NCI-H524 treated with DMSO at 0.1 percent for 48 hours (cell line): ENCODE measurements at places on chromosomes 12 and 14.

DNA sequence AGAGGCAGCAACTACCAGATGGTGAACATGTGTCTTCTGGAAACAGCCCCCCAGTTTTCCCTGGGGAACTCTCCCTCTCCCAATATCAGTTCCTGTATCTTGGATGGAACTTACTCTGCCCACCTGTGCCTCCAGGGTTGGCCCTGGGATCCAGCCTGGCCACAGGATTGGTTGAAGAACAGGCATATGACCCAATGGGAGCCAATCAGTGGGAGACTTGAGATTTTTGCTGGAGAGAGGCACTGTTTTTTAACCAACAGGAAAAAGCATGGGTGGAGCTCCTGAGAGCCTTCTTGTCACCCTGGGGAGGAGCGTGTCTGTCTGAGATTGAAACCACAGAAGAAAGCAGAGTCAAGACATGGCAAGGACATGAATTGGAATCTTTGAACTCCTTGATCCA, 33.6 kb upstream of the COX6A1 start:
- DNase-seq: peak; percentile 19

DNA sequence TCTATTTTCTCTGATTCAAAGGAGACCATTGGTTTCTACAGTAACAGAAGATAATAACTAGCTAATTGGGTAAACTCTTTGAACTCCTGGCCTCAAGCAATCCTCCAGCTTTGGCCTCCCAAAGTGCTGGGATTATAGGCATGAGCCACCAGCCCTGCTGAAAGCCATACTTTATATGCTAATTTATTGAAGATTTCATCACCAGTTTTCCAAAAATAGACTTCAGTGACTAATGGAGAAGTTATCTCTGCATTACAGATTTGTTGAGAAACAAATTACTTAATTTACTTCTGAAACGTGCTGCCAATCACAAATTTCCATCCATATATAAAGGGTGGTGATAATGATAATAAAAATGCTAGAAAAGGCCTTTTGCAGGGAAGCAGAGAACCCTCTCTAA, 1758.1 kb upstream of the SEL1L start:
- DNase-seq: no peak

- DNase-seq: no peak
Measured at GRCh38 chr12:47376927-47377326, 297.2 kb upstream of the AMIGO2 start.

- no peak for DNase-seq
Measured at GRCh38 chr12:98420461-98420860, 94.9 kb upstream of the TMPO start.

DNA sequence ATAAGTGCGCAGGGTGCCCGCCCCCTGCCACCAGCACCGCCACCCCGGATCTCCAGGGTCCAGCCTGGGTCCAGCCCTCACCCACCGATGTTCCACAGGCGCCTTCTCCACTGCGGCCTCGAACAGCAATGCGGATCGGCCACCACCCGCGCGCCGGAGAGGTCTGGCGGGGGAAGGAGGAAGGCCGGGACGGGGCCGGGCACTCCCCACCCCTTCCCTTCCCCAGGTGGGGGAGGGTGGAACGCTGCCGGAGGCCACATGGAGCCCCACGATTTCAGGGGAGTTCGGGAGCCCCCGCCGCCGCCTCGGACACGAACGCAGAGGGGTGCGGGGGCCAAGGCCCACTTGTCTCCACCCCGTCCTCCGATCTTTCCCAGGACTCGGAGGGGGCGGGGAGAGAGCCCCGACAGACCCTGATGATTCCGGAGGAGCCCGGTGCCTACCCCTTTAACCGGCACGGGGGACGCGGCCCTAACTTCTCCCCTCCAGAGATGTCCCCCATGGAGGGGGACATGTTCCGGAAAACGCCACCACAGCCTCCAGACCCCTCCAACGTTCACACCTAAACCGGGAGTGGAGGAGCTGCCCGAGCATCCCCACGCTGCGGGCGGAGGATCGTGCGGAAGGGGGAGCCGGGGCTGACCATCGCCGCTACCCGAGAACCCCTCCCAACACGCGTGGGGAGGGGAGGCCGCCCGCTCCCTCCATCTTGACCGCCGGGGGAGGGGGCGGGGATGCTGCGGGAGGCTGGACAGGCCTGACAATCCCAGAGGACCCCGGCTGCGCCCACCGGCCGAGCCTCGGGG, 1.1 kb downstream of the ATXN2 start:
- DNase-seq: no peak
